Stimulated activated CD4-positive, alpha-beta T cell treated with anti-CD3 and anti-CD28 coated beads, Interleukin-1b, Interleukin-23, amount 100 ng/mL, for 48 hours (primary cell): ENCODE measurements at places on chromosomes 2 and 18.

DNA sequence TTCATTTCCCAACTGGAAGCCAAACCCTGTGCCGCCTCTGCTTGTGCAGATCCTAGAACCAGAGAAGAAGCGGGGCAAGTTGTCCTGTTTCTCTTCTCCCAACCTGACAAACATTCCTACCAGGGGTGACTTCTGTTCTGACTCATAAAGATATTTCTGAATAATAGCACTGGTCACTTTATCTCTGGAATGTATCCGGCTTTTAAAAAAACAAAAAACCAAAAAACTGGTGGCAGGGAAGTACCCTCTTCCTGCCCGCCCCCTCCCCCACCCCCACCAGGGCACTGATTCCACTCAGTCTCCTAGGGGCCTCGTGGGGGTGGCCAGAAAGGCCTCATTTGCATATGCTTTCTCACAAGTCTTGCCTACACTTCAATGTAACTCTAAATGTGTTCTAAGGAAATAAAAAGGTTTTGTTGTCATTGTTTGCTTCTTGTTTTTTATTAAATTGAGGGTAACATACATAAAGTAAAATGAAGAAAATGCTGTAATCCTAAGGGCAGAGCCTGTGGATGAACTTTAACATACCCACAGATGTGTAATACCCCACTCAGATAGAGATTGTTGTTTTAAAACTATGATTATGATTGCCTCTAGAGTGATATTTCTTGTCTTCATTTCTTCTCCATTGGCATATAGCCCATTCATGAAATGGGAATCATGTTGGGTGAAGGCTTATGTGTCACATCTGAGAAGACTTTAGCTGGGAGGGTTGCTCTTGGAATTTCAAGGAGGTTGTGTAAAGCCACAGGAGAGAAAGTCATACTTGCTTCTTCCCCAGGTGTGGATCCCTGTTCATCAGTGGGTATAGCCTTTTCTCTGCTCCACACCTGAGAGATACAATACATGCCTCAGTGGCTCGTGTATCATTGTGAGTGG, 5.3 kb upstream of the FOSL2 start:
- no peak for DNase-seq

DNA sequence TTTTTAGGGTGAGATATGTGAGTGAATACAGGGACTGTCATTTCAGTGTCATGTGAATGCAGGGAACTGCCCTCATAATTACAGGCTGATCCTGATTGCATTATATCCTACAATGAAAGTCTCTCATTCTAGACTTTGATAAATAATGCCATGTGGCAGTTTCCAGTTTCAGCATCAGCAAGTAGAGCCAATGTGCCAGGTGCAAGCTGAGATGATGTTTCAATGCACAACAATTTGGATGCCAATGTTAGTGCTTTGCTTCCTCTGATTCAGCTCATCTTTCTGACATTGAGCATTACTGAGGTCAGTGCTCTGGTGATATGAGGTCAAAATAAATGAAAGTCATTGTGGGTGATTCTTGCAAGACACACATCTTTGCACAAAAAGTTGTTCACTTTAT, 63.7 kb upstream of the TFPI start:
- no peak for DNase-seq

GRCh38 chr2:233865838-233866237, 2.3 kb downstream of the MSL3B start:
- DNase-seq: no peak

GRCh38 chr18:49616618-49617328, 54.9 kb downstream of the LIPG start:
- DNase-seq: no peak

- no peak for DNase-seq
Observed at GRCh38 chr18:13416208-13416607, 197.6 kb downstream of the LDLRAD4 start.

DNA sequence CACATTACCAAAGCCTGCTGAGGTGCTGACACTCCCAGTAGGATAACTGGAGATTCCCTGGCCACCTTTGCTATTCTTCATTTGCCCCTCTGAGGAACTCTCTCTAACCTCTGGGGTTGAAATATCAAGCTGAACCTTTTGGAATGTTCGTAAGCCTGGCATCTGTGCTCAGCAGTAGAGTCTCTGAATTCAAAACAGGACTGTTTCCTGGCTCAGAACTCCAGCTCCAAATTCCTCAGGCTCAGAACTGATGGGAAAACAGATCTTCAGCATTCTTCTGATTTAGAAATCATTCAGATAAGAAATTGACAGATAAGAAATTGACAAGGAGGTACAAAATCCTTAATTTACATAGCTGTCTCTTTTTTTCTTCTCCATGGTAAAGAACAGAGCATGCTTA, 22.2 kb upstream of the POU3F3 start:
- no peak for DNase-seq

DNA sequence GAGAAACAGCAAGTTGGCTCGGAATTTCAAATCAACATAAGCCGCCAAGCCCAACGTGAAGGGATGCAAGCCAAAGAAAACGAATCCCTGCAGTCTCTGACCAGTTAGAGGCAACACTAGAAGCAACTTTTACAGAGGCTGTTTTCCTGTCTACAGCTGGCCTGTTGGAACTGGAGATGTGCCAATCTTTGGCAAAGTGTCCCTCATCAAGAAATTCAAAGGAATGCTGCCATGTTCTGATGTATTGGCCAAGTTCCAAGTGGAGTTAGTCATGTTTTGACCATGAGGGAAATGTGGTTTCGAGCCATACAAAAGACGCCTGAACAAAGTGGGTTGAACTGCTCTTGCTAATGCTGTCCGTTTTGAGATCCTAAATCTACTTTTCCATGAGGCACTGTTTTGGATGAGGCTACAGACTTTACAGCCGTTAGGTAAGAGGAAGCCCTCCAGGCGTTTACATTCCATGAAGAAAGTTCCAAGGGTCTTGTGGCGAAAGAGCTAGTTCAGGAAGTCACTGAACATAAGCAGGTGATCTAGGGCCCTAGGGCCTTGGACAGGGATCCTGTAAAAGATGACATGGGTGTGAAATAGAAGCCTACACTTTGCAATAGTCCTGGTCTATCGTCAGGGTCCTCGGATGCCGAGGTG, 140.7 kb upstream of the PXDN start:
- DNase-seq: no peak

DNA sequence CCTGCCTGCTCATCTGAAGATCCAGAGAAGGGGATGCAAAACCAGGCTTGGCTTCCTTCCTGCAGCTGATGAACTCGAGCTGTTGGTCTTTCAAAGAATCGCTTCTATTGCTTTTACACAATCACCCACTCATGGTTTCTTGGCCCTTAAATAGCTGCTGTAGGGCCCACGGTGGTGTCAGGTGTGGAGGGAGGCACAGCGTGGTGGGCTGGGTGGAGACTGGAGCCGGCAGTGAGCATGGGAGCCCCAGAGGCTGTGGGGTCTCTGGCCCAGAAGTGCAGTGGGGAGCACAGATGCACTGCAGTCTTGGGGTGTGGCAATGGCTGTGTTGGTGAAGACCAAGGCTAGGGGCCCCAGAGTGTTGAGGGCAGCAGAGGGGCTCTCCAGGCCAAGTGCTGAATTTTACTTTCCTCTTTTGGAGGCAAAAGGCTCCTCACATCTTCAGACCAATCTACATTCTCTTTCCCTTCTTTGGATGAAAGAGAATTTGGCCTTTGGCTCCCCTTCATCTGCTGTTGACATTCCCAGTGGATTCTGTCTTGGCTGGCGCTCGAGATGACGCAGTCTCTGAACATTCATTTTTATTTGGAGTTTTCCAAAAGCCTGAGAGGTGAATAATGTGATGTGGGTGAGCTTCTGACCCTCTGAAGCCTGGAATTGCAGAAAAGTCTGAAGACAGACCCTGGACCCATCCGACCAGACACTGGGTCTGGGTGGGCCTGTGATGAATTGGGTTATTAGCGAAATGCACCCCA, 70.1 kb upstream of the ASB18 start:
- no peak for DNase-seq

DNA sequence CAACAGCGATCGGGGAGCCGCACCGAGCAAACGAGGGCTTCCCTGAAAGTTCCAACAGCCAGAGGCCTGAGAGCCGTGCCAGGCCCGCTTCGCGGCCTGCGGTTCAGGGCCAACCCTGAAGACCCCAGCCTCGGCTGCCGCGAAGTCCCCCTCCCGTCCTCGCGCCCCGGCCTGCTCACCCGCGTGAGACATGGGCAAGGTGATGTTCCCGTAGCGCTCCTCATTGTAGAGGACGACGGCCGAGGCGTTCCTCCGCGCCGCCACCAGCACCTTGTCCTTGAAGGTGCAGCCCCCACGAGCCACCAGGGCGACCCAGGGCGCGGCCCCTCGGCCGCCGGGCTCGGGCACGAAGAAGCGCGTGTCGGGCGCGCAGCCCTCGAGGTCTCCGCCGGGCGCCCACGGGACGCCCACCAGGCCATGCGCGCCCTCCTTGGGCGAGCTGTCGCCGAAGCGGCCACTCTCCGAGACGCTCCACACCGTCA, 510 bp downstream of the RNF149 start:
- peak; percentile 26 for DNase-seq
